ENCODE measurements at places on chromosomes 11 and 22.

DNA sequence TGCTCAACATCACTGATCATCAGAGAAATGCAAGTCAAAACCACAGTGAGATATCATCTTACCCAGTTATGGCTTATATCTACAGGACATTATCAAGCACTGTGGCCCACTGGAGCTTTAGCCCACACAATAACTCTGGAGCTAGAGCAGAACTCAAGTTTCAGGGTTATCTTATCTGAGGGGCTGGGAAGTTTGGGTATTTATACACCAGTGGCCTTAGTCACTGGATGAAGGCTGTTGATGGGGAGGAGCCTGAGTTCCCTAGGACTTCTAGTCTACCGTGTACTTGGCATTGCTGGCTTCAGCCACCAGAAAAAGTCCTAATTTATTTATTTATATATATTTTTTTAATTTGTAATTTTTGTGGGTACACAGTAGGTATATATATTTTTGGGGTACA, 19.3 kb downstream of the HSD17B12 start:
- no peak for DNase-seq

DNA sequence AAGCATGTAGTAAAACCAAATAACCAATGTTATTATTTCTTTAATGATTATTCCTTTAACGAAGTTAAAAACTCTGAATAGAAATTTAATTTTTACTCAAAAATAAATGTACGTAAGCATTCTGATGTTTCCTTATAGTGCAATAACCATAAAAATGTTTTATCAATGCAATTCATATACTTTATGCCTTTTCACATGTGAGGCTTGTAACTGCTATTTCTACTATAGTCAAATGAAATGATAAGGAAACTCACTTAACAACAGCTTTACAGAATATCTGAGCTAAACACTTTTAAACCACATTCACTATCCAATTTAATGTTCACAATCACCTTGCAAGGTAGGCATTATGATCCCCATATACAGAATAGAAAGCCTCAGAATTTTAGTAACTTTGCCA, 17.4 kb downstream of the BTBD10 start:
- DNase-seq = no peak

GRCh38 chr11:45918962-45919675, 1.4 kb upstream of the PEX16 start:
- no peak for DNase-seq

- no peak for DNase-seq
These were observed 4.2 kb upstream of the C11orf86 start for GRCh38 chr11:66970807-66971442.

DNA sequence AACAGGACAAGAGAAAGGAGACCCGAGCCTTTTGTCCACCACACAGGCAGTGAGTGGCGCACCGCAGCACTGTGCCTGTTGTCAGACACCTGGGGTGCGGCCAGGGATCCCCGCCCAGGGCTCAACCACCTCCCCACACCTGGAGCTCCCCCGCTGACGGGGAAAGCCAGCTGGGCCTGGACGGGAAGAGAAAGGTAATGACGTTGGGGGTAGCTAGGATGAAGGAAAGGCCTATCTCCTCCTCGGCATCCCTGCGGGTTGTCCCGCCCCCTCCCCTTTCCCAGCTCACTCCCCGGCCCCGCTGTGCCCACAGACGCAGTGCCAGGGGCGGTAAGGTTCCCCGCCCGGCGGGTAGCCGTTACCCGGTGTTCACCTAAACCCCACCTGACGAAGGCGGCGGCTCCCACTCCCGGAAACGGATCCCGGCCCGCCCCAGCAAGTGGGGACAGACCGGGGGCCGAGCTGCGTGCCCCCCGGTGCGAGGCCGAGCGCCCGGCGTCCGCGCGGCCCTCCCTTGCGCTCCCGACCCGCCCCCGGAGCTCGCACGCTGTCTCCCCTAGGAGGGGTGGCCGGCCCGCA, 495 bp downstream of the HYOU1 start:
- peak; percentile 49 for DNase-seq

DNA sequence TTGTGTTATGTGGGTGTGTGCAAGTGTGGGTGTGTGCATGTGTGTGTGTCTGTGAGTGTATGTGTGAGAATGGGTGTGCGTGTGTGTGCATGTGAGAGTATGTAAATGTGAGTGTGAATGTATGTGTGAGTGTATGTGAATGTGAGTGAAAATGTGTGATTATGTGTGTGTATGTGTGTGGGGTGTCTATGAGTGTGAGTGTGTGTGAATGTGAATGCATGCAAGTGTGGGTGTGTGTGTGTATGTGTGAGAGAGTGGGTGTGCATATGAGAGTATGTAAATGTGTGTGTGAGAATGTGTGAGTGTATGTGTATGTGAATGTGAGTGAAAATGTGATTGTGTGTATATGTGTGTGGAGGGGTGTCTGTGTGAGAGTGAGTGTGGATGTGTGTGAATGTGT, 1292.7 kb downstream of the TBC1D22A start:
- no peak for DNase-seq

- DNase-seq = no peak
These were observed 6.4 kb downstream of the PLA2G3 start for GRCh38 chr22:31133911-31134310.

- no peak for DNase-seq
These were observed 3.6 kb downstream of the MTMR3 start for GRCh38 chr22:29886596-29886995.

- no peak for DNase-seq
These were observed 18.5 kb downstream of the TRIM5 start for GRCh38 chr11:5666402-5666793.

- no peak for DNase-seq
These were observed 186.0 kb upstream of the ANO5 start for GRCh38 chr11:22006901-22007300.

DNA sequence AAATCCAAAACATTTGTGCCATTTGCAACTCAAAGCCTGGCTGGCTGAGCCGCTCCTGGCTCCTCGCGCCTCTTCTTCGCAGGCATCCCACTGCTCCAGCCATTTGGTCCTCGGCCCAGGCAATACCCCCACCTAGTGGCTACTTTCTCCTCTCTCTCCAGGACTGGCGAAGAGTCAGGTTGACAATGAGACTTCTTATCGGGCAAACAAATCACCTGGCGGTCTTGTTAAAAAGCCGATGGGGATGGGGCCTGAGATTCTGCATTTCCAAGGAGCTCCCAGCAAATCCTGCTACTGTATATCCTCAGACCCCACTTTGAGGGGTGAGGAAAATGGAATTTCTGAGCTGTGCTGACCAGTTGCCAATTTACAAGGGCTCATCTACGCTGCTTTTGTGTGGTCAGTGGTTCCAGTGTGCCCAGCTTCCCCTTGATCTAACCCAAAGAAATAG, 89.0 kb downstream of the ISX start:
- DNase-seq = peak; percentile 28

GRCh38 chr11:92638678-92639077, 330.8 kb upstream of the MTNR1B start:
- DNase-seq = no peak

- no peak for DNase-seq
These were observed 20.1 kb downstream of the ADA2 start for GRCh38 chr22:17199003-17199731.
